Posterior cingulate gyrus (tissue), 11 donors: ENCODE measurements at places on chromosomes 16 and 17.

DNA sequence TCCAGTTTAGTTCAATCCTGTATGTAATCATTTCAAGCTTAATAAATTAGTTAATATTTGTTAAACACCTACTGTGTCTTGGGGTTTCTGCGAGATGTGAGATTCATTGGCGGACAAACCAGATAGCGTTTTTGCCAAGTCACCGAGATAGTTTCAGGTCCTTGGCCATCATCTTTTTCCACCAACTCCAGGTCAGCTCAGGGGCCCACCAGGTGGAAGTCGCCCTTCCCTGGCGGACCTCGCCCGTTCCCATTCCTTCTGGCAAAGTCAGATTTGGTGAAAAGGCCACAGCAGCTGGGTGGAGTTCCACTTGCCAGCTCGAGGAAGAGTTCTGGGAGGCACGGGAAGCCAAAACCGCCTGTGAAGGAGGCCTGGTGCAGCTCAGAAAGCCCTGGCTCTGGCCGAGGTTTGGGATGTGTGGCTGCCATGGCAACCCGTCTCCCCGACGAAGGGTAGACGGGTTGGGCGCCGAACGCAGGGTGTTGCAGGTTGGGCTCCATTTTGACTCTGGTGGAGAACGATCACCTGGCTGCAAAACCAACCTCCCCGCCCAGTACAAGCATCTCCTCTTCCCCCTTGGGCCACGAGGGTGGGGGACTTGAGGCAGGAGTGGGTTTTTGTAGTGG is 39.5 kb downstream of the CMIP start:
- DNase-seq, result no peak

- DNase-seq, result peak; percentile 14
Observed at GRCh38 chr16:23245268-23245667, 56.8 kb upstream of the SCNN1B start.

DNA sequence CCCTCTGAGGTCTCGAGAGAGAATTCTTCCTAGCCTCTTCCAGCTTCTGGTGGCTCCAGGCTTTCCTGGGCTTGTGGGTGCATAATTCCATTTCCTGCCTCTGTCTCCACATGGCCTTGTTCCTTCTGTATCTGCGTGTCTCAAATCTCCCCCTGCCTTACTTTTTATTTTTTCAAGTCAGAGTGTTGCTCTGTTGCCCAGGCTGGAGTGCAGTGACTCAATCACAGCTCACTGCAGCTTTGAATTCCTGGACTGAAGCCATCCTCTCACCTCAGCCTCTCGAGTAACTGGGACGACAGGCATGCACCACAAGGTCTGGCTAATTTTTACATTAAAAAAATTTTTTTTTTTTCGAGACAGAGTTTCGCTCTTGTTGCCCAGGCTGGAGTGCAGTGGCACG is 120.6 kb downstream of the SHISA9 start:
- no peak for DNase-seq

- no peak for DNase-seq
Observed at GRCh38 chr16:79897104-79897452, 296.5 kb upstream of the MAF start.

GRCh38 chr17:41869426-41869825 is 4.2 kb upstream of the KLHL11 start:
- no peak for DNase-seq

- DNase-seq, result no peak
Observed at GRCh38 chr17:51322390-51323029, 62.2 kb downstream of the UTP18 start.

- peak; percentile 96 for DNase-seq
Observed at GRCh38 chr16:58499615-58500351, at the start of gene NDRG4. TSS of gene NDRG4 (plus strand) at chr16:58500143. CDS start at chr16:58500249, 106 bp downstream.

- DNase-seq, result no peak
Observed at GRCh38 chr17:29677824-29678223, 55.1 kb upstream of the CORO6 start.

- DNase-seq, result peak; percentile 93
Observed at GRCh38 chr17:74271901-74272561, 2.0 kb upstream of the DNAI2 start.
